ENCODE measurements at places on chromosomes 3 and 15.

DNA sequence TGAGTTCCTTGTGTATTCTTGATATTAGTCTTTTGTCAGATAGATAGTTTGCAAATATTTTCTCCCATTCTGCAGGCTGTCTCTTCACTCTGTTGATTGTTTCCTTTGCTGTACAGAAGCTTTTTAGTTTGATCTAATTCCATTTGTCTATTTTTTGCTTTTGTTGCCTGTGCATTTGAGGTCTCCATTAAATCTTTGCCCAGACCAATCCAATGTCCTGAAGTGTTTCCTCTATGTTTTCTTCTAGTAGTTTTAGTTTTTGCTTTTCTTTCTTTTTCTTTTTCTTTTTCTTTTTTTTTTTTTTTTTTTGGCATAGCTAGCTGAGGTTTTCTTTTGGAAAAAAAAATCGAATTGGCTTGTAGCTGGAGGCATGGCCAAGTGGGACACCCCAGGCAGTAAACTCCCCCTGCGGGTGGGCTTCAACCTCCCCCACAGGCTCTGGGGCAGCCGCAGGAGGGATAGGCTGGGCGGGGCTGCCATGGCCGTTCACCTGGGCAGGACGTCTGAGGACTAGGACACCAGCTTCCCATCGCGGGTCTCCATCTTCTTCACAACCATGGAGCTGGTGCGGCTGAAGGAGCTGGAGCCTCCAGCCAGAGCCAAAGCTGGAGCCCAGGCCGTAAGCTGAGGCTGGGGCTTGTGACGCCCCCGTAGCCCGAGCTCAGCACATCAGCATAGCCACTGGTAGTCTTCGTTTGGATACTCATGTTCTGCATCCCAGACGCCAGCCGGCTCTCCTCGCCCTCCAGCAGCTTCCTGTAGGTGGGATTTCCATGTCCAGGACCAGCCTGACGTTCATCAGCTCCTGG, 16.2 kb upstream of the PSTPIP1 start:
- DNase-seq: no peak

GRCh38 chr3:69122403-69122802, at the start of gene LMOD3:
LMOD3 (minus strand) TSS chr3:69122595; CDS start chr3:69122386, 209 bp downstream.
- DNase-seq: no peak

DNA sequence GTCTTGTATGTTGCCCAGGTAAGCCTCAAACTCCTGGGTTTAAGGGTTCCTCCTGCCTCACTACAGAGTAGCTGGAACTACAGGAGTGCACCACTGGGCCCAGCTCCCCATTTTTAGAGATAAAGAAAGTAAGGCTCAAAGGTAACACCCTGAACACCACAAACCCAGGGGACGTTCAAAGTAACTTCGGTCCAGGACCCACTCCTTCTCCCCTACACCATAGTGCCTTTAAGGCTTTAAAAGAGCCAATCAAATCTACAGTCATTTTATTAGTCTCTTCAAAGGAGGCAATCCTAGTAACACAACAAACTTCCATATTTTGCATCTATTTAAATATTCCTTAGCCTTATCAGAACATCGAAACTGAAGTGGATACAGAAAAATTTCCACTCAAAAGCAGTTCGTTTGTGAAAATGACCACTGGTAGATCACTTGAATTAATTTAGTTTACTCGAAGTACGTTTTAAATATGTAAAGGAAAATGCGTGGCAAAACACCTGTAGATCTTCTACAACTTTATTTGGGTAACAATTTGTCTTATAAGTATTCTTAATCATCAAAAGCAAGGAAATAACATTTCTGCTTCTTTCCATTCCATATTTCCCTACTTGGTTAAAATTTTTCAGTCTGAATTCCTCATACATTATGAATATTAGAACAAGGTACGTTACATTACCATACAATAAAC, 1.8 kb downstream of the STAG1 start:
- DNase-seq: peak; percentile 25

- peak; percentile 12 for DNase-seq
These were observed 177.5 kb upstream of the CGNL1 start for GRCh38 chr15:57198654-57199291.

DNA sequence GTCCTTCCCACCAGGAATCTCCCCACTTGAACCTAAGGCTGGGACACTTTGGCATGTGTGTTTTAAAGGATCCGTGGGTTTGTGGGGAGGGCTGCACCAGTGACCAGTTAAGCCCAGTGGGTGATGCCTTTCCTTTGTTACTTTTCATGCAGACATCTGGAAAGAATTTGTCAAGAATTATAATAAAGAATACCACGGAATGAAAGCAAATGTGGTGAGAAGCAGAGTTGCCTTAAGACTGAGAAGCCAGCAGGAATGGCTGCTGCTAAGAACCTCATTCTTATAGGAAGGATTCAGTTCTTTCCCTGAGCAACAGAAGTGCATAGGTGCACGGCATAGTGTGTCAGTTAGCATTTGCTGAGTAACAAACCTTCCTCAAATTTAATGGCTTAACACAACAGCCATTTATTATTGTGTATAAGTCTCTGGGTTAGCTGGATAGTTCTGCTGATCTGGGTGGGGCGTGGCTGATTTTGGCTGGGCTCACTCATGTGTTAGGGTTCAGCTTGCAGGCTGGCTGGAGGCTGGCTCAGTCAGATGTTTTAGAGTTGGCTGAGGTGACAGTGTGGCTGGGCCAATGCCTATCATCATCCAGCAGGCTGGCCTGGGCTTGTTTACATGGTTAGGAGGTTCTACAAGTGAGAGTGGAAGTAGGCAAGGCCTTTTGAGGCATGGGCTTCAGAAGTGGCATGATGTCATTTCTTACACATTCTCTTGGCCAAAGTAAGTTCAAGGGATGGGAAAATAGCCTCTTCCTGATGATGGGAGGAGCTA, 262.7 kb upstream of the CTDSPL start:
- no peak for DNase-seq

GRCh38 chr3:144643771-144644198, 672.2 kb downstream of the DIPK2A start:
- DNase-seq: peak; percentile 32

DNA sequence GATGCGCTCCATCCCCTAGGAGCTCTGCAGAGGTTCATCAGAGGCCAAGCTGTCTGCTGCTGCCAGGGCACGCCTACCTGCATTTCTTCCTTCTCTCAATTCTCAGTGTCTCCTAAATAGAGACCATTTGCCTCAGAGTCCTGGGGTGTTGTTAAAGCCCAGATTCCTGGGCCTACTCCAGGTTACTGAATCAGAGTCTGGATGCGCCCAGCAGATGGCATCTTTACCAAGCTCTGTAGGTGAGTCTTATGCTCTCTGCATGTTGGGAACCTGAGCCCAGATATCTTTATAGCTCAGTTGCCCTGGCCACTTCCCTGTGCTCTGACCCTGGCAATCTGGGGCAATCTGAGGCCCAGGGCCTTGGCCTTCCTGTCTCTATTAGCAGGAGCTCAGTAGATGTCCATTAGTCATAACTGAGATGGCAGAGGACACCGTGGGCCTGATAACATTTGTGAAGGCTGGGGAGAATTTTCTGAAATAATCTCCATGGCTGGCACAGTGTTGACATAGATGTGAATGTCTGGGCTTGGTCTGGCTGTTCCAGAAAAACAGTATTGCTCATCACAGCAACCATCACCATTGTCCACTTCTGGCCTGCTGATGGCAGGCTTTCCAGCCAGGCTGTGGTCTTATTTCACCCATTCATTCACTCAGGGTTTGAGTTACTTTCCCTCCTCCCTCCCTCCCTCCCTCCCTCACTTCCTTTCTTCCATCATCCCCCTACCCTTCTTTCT, 13.3 kb upstream of the RBP1 start:
- no peak for DNase-seq

DNA sequence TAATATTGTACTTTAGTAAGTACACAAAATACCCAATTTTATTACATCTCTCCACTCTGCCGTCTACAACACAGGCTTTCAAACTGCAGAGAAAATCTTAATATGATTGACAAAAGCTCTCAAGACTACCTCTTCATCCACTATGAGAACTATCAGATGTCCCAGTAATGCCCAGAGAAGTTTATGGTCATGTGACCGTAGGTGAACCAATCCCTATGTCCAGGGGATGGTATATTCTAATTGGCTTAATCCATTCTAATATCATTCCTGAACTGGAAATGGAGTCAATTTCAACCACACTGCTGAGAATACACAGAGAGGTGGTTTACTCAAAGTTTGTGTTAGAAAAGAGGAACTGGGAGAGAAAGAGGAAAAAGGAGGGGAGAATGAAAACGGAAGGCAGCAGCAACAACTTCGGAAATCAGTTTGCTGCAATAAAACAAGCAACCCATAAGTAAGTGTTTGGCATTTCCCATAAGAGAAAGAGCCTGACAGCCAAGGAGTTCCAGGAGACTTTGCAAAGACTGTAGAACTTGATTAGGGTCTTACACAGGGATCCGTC, 7.3 kb downstream of the SST start:
- DNase-seq: no peak

DNA sequence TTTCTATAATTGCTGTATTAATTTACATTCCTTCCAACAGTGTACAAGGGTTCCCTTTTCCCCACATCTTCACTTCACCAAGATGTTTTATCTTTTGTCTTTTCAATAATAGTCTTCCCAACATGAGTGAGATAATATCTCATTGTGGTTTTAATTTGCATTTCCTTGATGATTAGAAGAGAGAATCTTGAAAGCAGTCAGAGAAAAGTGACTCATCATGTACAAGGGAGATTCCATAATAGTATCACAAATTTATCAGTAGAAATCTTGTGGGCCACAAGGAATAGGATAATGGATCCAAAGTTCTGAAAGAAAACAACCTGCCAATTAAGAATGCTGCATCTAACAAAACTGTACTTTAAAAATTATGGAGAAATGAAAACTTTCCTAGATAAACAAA, 189.3 kb downstream of the NECTIN3 start:
- peak; percentile 44 for DNase-seq

DNA sequence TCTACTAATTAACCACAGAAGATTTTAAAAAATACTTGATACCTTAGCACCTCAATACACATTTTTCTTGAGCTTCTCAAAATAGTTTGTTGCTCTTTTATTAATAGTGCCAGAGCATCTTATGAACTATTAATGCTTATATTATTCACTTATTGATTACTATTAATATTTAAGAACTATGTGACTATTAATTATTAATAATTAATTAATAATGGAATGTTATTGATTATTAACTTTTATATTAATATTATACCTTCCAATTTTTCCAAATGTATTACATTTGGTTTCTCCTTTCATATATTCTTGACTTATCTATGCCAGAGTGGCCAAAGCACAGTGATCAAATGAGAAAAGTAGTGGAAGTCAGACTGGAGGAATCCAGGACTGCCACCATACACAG, 138.3 kb downstream of the CCNL1 start:
- DNase-seq: no peak

- DNase-seq: no peak
These were observed 114.9 kb upstream of the MEF2A start for GRCh38 chr15:99450896-99451358.

DNA sequence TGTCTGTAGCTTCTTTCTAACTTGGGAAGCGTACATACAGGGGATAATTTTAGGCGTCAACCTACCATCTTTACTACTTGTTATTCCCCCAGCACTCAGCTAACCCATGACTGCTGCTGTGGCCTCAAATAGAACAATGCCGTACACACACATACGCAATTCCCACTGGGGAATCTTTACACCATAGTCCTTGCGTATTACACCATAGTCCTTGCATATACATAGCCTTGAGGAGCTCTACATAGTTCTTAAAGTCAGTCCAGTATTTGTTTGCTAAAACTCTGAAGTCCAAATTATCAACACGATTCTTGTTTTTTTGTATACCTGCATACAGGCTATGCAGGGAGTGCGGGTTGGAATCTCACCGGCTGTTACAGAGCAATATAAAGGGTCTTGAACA, 67.2 kb downstream of the CGNL1 start:
- no peak for DNase-seq

- no peak for DNase-seq
These were observed 548.5 kb downstream of the OCA2 start for GRCh38 chr15:27550635-27551034.

- DNase-seq: no peak
These were observed 291.2 kb downstream of the ZBTB20 start for GRCh38 chr3:114855839-114856238.
